ENCODE measurements at places on chromosomes 5 and 9.

DNA sequence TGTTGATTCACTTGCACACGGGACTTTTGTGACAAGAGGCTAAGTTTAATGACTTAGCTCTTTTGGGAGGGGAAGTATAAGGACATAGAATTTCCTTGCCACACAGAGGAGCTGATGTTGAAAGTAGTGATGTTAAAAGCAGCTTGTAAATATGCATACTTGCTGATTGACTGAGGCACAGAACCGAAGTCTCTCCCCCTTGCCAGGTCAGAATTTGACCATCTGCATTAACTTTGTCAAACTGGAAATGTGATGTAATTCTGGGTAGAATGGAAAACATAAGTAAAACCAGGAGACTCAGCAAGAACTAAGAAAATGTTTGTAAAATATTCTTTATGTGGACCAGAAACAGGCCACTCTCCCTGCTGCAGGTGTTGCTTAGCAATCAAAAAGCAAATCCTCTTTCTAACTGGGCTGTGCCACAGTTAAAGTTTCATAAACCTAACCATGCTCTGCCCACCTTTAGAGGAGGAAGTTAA is 284.2 kb downstream of the NR3C1 start:
- no peak for DNase-seq

DNA sequence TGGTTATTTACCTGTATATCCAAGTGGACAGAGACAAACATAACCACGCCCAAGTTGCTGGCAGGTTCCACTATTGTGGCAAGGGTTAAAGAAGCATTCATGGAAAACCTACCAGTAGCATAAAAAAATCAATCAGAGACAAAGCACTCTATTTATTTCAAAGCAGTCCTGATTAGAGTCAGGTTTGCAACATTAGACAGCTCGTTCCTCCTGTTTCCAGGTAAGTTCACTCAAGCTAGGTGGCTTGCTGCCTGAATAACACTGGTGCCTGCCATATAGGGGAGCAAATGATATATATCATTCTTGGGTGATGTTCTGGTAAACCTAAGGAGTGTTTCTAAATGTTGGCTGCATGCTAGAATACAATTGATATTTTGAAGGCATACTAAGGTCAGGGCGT is 119.6 kb upstream of the TXNDC8 start:
- DNase-seq = no peak

- no peak for DNase-seq
Observed at GRCh38 chr5:139660105-139660922, 12.2 kb downstream of the CXXC5 start.

- DNase-seq = no peak
Observed at GRCh38 chr9:19085295-19085694, 17.4 kb downstream of the HAUS6 start.

DNA sequence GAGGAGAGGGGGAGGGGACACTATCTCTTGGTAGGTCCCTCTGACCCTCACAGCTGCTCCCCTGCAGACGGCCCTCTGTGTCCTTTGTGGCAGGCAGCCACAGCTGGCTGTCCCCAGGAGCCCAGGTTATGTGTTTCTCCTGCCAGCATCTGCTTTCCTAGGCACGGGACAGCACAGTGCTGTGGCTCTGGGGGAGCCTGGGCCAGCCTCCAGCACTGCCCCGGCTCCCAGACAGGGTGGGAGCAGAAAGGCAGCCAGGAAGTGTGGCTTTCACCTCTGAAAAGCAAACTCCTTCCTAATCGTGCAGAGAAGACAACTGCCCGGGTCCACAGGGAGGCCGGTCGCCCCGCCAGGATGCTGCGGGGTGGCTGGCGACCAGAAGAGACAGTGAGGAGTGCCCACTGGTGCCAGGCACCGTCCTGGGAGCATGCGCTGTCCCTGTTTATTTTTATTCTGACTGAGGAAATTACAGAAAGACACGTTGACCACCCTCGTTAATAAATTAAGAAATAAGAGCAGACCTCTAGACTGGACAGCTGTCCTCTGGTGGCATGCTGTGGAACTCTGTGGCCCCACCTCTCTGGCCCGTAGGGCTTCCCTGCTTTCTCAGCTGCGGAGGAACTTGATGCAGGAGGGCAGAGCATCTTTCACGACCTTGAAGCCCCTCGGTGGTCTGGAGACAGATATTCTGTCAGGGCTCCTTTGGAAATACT is 240.3 kb downstream of the FANCC start:
- no peak for DNase-seq

DNA sequence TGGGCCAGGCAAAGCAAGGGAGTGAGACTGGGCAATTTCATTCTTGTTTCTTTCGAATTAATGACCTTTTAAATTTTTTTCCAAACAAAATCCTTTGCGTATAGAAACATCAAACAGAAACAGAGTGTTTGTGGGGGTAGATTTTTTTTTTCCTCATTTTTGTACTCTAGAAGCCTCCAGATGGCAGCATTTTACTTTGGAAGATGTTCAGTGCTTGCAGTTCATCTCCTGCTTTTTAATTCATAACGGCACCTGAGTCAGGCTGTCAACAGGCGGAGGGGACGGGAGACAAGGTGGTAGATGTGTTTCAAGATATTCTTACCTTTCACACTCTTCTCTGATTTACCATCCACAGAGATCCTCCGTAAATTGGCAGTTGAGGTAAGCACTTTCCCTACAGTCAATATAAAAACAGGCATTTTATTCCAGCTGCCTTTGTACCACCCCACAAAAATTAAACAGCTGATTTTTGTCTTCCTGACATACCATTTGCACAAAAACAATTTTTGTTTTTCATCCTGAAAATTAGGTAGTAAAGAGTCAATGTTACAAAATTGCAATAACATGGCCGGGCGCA is 99.5 kb upstream of the FBXL17 start:
- DNase-seq = no peak

GRCh38 chr5:67316695-67317094 is 120.1 kb upstream of the CD180 start:
- no peak for DNase-seq

GRCh38 chr5:135895474-135896006 is at the start of gene IL9:
Gene IL9 (minus strand): TSS chr5:135895841. CDS start chr5:135895816, 25 bp downstream.
- DNase-seq = no peak

GRCh38 chr5:176809544-176810080 is 747 bp upstream of the UNC5A start:
- no peak for DNase-seq

DNA sequence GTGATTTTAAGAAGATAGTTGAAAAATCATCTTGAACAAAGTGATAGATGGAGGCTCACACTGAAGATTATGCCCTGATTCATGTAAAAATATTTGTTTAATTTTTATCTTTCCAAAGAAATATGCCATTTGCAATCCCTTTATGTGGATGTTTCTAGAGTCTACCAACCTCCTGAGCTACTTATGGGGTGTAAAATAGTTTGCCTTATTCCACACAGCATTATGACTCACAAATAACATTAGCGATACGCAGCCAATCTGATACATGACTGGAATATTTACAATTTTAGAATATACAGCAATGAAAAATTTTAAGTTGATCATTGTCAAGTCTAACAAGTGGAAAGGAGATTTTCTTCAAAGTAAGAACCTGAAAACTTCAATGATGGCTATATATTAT is 327.5 kb downstream of the EDIL3 start:
- DNase-seq = no peak

DNA sequence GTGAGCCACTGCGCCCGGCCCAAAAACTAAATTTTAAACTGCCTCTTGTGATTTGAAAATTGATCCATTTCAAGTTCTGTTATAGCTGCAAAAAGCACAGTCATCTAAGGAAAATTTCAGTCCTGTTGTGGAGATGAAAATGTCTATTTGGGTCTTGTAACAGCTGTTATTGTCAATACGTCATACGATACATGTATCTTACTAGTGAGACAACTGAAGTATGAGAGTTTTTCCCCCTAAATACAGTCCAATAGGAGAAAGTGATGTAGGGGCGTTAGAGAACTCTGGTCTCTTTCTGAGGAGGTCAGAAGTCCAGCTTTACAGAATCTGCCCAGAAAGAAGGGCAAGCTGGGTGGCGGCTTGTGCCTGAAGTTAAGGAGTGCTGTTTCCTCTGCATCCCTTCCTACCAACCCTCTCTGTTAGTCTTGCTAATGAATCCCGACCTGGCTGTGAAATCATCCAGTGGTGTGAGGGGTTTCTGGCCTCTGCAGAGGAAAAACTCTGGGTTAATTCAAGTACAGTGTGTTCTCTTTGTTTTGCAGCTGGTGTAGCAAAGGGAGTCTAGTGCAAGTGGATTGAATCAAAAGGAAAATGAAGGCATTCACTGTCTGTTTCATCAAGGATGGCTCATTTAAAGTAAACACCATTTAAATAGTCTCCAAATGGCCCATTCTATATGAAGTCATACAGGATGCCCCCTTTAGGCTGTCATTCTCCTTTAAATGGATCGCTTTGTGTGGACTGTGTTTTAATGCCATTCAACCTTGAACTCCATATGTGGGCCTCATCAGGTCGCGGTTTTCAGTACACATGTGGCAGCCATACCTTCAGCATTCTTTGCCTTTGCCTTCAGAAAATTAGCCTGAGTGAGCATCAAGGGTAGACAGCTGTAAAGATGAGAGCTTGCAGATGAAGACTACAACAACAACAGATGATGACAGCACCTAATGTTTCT is 59.0 kb downstream of the AOPEP start:
- DNase-seq = no peak

DNA sequence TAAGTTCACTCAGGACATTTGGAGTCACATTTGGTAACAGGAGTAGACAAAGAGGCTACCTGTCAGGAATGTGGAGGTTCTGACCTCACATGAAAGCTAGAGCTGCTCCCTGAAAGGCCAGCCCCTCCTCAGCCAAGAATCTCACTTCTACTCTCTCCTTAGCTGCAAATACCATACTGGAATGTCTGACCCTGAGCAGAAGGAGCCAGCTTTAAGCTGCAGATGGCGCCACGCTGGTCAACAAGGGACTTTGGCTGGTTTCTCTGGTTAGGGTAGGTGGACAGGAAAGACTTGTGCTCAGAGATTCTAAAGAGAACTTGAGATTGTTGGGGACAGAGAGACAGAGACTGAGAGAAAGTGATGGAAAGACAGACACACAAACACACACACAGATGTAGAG is 21.9 kb downstream of the ASTN2 start:
- no peak for DNase-seq

GRCh38 chr5:10685115-10685521 is 75.9 kb downstream of the DAP start:
- no peak for DNase-seq

DNA sequence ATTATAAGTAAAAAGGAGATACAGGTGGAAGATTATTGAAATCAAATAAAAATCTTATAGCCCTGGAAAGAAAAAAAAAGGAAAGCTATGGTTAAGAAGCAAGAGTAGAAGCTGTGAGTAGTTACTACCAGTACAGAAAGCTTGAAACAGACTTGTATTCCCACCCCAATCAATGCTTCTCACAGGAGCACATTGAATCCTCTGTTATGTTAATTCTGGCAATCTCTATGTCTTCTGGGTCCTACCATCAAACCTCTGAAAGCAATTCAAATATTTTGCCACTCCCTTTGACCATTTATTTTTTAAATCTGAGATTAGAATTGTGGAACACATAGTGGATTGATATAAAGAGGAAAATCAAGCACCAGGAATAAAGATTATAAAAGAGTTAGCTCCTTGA is 186.5 kb downstream of the MEF2C start:
- no peak for DNase-seq

All from stimulated activated CD4-positive, alpha-beta T cell treated with anti-CD3 and anti-CD28 coated beads, Interleukin-15, amount 100 ng/mL, for 1 hour (primary cell).